Stimulated activated CD8-positive, alpha-beta memory T cell treated with anti-CD3 and anti-CD28 coated beads, Interleukin-4, amount 100 ng/mL, for 24 hours (primary cell): ENCODE measurements at places on chromosomes 3 and 15.

GRCh38 chr3:176992565-176992964, 204.7 kb downstream of the TBL1XR1 start:
- DNase-seq = no peak

- DNase-seq = no peak
Observed at GRCh38 chr3:151592287-151592686, 131.4 kb upstream of the IGSF10 start.

DNA sequence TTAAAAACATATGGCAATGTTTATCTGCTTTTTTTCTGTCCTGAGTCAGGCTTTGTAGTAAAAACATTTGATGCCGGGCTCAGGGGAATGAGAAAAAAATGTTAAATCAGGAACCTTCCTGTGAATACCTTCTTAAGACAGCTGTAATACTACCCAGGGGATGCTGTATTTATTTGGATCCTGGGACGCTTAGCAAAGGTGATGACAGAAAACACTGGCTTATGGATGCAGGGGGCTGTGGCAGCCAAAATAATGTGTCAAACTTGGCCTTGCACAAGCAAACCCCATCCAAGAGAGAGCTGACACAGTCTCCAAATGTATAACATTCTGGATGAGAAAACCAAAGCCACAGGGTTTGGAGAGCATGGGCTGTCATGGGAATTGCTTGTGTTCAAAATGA, 438.2 kb upstream of the PROK2 start:
- DNase-seq = no peak

GRCh38 chr15:58037723-58038301, 27.7 kb downstream of the ALDH1A2 start:
- DNase-seq = no peak

DNA sequence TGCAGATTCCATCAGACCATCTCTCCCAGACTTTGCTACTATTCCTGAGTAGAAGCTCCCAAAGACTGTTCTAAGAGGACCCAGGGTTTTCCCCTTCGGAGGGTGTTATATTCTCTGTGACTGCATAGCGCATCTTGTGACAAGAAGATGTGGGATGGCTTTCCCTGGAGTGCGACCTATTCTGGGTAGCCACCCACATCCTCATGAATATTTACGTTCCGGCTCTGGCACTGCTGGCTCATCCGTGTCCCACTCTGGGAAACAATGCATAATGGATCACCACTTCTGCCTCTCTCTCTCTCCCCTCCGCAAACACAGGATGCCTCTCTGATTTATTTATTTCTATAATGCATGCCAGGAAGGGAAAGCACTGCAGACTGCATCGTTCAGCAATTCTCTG, 166.1 kb downstream of the PYDC2 start:
- no peak for DNase-seq

GRCh38 chr15:66884661-66885237, 180.7 kb upstream of the SMAD3 start:
- DNase-seq = no peak

DNA sequence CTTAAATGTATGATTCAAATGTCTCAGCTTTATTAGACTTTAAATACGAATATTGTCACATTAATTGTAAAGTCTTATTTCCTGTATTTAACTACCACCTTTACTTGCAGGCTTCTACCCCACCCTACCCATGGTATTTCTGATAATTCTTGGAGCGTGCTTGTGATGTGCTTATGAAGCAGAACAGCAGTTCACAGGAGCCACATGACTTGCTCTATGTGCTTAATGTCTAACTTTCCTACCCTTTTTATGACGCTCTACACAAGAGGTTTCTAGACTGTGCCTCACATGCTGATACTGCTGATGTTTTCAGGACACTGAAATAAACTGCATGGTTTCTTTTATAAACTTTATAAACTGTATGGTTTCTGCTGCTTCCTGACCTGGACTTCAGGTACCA, 553.5 kb upstream of the CCDC54 start:
- no peak for DNase-seq

GRCh38 chr3:106750092-106750491, 627.1 kb upstream of the CCDC54 start:
- no peak for DNase-seq

- no peak for DNase-seq
Observed at GRCh38 chr3:101119535-101119934, 126.3 kb upstream of the ABI3BP start.

DNA sequence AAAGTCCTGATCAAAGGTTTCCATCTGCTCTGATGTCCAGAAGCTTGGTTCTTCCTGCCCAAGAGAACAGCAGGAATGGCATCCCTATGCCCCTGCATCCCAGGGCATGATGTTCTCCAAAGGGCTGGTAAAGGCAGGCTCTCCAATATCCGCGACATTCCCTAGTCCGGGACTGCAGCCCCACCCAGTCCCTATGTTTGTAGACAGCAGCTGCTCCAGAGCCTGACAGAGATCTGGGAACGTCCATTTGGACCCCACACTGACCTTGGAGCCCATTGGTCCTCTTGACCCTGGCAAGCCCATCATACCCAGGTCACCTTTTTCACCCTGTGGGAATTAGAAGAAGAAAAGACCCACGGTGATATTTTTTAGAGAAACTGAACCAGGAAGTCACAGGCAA, 46.3 kb downstream of the COLQ start:
- DNase-seq = no peak

- DNase-seq = no peak
Observed at GRCh38 chr3:119219069-119219468, 21.6 kb downstream of the B4GALT4 start.

GRCh38 chr3:41330465-41330864, 131.2 kb downstream of the CTNNB1 start:
- no peak for DNase-seq

DNA sequence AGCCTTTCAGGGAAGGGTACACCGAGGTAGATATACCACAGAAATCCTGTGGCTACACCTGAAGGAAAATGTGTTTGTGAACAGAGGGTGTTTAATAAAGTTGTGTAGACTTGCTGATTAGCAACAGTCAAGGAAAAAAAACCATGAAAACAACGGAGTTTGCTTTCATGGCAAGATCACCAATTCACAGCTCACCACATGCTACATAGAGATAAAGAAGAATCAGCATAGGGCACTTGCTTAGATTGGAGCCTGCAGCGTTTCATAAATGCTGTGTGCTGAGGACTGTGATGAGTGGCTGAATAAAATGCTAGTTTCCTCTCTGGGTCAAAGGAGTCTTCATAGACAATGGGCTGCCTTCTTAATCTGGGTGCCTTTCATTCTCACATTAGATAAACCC, 257.6 kb downstream of the SLC9A9 start:
- DNase-seq = no peak

GRCh38 chr3:135190658-135191057, 395.6 kb downstream of the EPHB1 start:
- no peak for DNase-seq

GRCh38 chr3:14152233-14152962, 26.0 kb downstream of the XPC start:
- no peak for DNase-seq

- DNase-seq = no peak
Observed at GRCh38 chr15:45660231-45660979, 25.6 kb downstream of the SQOR start.
